Stimulated activated CD4-positive, alpha-beta T cell treated with anti-CD3 and anti-CD28 coated beads, Interleukin-12 subunit alpha, Interleukin-12 subunit beta, amount 100 ng/mL, for 24 hours (primary cell): ENCODE measurements at places on chromosomes 12 and 14.

DNA sequence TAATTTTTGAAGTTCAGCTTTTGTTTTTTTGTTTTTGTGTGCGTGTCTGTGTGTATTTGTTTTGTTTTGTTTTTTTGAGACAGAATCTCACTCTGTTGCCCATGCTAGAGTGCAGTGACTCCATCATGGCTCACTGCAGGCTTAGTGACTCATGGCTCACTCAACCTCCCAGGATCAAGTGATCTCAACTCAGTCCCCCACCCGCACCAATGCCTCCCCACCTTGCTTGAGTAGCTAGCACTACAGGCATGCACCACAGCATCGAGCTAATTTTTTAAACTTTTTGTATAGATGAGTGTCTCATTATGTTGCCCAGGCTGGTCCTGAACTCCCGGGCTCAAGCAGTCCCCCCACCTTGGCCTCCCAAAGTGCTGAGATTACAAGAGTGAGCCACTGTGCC lies 981.4 kb downstream of the BCL11B start:
- no peak for DNase-seq

DNA sequence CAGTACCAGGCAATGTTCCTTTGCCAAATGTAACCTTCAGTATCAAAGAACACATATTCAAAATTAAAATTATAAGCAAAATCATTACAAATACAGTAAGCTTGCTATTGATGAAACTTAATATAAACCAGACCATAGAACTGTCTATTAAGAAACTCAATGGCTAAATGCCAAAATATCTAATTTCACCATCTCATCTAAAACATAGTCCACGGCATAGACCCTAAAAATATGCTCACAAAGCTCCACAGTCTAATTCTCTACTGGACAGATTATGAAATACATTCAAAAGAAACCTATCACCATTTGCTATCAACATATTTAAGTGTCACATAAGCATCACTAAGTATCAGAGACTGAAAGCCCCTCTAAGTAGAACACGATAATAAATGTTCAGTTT lies 25.2 kb downstream of the DUSP16 start:
- no peak for DNase-seq

DNA sequence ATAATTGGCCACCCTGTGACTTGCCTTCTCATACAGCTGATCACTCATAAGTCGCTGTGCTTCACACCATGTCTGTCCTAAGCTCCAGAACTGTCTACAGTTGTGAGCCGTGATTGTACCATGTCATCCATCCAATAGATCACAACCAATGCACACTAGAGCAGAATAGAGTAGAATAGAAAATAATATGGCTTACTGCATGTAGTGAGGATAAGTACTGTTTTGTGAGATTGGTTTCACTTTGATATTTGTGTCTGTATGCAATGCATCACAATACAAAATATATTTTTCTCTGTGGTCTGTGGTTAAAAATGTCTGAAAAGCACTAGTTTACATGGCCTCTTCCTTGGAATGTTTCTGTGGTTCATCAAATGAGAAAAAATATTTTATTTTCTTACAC lies 237.6 kb upstream of the PRKD1 start:
- DNase-seq, result no peak

DNA sequence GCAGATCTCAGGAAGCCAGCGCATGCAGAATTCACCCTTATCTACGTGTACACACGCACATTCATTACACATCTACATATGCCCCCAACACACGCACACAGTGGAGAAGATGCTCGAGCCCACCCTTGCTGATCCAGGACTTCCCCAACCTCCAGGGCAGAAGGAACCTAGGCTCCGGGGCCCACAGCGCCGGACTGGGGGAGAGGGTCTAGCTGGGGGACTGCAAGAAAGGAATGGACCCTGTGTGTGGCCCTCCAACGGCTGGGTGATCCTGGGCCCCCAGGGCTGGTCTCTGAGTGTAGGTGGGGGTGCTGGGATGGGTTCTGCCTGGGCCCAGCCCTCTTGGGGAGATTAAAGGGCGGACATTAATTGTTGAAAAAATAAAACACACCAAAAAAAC lies 128.1 kb upstream of the C14orf180 start:
- no peak for DNase-seq

- DNase-seq, result no peak
Observed at GRCh38 chr12:102543494-102544485, 63.4 kb upstream of the IGF1 start.

DNA sequence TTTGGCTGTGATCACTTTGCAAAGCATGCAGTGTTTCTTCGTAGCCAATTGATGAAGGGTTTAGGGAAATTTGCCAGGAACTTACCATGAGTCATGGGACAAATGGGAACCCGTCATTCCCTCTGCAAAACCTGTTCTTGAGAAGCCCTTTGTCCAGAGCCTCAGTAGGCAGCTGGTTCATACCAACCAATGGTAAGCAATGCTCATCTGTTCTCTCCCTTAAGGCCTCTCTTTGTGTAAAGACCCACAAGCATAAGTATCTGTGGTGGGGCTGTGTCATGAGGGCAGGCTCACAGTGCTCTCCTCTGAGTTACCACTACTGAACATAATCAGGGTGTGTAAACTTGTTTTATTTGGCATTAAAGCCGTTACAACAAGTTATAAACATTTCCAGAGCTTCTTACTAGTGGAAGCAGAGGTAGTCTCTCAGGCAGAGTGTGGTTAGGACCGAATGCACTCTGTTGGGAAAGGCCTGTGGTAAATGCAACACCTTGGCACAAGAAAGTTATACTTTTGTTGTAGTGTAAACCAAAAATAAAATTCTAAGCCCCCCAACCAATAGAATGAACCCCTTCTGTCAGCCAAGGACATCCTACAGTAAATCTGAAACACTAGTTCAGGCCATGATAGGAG lies 119.8 kb downstream of the SINHCAF start:
- no peak for DNase-seq

GRCh38 chr14:95307402-95308041 lies 12.2 kb downstream of the CLMN start:
- no peak for DNase-seq

- DNase-seq, result no peak
Observed at GRCh38 chr12:114241973-114242434, 163.9 kb downstream of the TBX5 start.

- DNase-seq, result no peak
Observed at GRCh38 chr14:33999771-34000291, 49.0 kb upstream of the EGLN3 start.
